ENCODE measurements at places on chromosomes 1 and 21.

DNA sequence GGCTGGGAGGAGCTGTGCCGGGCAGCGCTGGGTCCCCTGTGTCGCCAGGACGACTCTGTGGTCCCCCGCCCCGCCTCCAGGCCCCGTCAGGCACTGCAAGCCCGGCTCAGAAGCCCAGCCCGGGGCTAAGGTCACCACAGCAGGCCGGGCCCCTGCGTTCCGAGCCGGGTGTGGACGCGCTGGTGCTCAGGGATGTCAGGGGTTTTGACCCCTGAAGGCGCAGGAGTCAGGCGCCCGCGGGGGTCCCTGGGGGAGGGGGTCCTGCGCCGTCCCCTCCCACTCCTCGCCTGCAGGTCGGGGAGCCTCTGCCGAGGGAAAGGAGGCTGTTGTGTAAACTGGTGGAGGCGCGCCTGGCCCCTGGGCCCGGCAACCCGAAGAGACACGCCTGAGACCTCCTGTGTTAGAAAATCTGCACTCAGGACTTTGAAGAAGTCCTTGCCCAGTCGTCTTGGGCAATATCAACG lies 23.7 kb upstream of the TMEM54 start:
- DNase-seq: no peak

- DNase-seq: no peak
Measured at GRCh38 chr1:248788327-248788726, 32.8 kb upstream of the LYPD8 start.

GRCh38 chr1:168266644-168267186 lies 14.0 kb upstream of the TBX19 start:
- DNase-seq: no peak

- DNase-seq: no peak
Measured at GRCh38 chr1:72281637-72282270, 585 bp downstream of the NEGR1 start.

GRCh38 chr1:52145137-52145536 lies 3.2 kb downstream of the ZFYVE9 start:
- DNase-seq: no peak

GRCh38 chr21:37073417-37074196 lies 553 bp downstream of the TTC3 start:
- peak; percentile 36 for DNase-seq

DNA sequence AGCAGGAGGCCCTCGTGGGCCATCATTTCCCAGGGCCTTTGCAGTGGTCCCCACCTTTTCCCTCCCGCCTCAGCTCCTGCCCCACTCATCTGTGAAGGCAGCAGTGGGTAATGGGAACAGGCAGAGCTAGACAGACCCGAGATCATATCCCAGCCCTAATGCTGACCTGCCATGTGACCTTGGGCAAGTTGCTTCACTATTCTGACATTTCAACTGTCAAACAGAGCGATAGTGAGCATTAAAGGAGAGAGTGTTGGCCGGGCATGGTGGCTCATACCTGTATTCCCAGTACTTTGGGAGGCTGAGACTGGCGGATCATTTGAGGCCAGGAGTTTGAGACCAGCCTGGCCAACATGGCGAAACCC lies 51.7 kb downstream of the RPS6KA1 start:
- DNase-seq: no peak

GRCh38 chr1:234212764-234213657 lies 160.2 kb upstream of the COA6 start:
- DNase-seq: no peak

DNA sequence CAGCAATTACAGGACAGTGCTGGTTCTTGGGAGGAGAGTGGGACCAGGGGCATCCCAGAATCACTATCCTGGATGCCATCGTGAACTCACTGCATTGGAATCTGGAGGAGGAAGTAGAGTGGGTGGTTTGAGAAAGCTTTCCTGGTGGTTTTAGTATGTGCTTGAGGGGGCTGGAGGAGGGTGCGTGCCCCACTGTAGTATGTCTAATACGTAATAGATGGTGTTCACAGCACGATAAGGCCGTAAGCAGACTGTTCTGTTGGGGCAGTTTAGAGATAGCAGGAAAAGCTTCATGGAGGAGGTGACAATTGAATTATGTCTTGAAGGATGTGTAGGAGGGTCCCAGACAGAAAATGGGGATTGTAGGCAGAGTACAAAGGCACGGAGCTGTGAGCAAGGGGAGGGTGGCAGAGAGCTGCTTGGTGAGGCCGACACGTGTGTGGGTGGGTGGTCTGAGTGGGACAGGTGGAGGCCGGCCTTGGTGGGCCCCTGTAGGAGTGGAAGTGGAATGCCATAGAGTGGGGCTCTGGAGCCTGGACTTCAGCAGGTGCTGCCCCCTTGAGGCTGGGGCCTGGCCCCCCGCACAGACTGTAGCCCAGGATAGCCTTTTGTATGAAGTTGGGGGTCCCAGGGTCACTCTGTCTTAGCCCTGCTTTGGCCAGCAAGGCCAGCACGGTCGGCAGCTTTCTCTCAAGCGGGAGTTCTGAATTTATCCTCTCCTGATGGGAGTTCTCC lies 37.0 kb downstream of the IL6R start:
- no peak for DNase-seq

GRCh38 chr1:125087691-125088090 lies 3902.9 kb downstream of the SRGAP2C start:
- no peak for DNase-seq

GRCh38 chr1:57262472-57262871 lies 161.4 kb downstream of the DAB1 start:
- no peak for DNase-seq

GRCh38 chr1:41315871-41316270 lies 45.4 kb upstream of the FOXO6 start:
- no peak for DNase-seq

DNA sequence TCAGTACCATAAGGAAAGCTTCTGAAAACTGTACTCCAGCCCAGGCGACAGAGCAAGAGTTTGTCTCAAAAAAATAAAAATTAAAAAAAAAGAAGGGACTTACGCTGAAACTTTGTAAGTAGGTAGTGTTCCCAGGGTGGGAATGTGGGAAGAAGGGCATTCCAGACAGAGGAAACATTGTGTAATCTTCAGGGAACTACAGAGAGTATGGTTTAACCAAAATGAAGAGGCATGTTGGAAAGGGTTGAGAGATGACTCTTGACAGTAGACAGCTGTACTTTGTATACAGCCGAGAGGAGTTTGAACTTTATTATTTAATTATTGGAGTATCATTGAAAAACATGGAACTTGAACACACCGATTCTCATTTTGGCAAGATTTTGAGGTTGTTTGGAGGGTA lies 43.0 kb downstream of the PPP2R5A start:
- DNase-seq: no peak

DNA sequence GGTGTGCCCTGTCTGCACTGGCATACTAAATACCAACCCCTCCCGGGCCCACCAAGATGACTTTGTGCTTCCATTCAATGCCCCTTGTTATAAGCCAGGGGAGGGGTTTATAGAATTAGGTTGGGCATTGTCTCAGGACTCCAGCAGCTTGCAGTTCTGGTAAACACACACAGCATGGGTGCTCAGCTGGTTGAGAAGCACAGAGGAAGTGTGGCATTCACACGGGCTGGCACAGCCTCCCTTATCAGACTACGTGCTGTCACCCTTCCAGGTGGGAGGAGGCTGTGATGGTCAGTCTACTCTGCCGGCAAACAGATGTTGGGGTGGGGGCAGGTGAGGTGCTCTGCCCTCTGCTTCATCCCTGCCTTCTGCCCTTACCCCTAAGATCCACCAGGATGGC lies 15.0 kb upstream of the SLC6A17 start:
- DNase-seq: no peak

GRCh38 chr21:32914424-32915039 lies 111.2 kb upstream of the OLIG2 start:
- no peak for DNase-seq

- no peak for DNase-seq
Measured at GRCh38 chr1:242089911-242090310, 91.0 kb upstream of the MAP1LC3C start.

DNA sequence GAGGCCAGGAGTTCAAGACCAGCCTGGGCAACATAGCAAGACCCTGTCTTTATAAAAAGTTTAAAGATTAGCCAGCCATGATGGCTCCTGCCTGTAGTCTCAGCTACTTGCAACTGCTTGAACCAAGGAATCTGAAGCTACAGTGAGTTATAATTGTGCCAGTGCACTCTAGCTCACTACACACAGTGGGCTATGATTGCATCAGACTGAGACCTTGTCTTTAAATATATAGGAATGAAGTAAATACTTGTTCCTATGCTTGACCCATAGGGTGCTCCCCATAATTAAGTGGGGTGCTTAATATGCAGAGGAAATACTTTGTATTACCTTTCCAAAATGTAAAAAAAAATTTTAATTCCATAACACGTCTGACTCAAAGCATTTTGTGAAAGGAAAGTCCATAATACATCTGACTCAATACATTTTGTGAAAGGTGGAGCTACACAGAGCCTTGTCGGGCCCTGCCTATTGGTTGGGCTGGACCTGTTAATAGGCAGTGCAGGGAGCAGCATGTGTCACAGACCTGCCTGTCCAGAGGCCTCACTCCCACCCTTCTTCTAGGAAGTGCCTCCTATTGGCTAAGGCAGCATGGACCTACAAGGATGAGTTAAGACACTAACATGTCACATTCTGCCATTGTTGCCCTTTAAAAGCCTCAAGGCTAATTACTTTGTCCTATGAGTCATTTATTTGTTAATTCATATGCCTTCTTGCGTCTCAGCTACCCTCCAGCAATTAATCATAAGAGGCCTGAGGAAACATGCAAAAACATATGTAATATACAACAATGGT lies 33.6 kb downstream of the CD58 start:
- DNase-seq: no peak

DNA sequence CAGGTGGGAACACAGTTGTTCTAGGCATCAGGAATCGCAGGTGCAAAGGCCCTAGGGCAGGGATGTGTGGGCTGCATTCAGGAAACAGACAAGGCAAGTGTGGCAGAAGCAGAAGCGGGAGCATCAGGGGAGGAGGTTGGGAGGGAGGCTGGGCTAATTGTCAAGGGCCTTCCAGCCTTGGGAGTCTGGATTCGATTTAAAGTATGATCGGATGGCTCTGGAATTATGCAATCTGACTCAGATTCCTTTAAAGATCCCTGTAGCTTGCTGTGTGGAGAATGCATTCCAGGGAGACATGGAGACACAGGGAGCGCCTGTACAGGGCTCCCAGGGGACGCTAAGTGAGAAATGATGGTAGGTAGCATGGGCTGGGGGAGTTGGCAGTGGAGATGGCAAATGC lies 86.5 kb downstream of the LACTBL1 start:
- no peak for DNase-seq
